ENCODE measurements at places on chromosomes 6 and 20.

GRCh38 chr6:170284866-170285469 lies 5.9 kb downstream of the DLL1 start:
- no peak for DNase-seq

- DNase-seq: no peak
These were observed 20.7 kb upstream of the KCNB1 start for GRCh38 chr20:49503176-49503575.

DNA sequence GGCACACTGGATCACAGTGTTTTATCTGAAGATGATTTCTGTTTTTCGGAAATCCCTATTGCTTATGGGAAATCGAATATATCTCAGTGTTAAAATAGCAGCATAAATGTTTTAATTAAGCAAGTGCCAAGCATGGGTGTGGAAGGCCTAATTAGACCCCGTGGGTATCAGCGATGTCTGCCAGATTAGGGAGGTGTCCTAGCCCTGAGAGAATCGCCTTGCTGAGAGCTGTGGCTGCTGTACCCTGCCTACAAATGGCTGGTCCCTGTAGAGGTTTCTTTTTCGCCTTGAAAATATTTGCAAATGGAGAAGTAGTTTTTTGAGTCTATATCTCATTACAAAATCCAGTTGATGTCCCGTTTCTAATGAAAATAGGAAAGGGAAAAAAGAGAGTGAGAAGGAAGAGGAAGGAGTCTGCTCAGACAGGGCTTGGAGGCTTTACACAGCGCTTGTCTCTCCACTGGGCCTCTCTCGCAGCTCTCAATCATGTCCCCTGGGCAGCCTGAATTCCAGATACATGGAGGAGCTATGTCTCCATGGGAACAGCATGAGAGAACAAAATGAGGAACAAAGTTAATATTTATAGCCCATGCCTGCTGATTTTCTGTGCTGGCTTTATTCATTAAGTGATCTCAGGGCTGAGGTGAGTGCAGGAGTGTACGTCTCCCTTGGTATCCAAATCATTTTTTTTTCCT lies 35.2 kb upstream of the BCLAF1 start:
- no peak for DNase-seq

GRCh38 chr6:4906293-4907276 lies 97.3 kb downstream of the RPP40 start:
- DNase-seq: no peak

GRCh38 chr20:36756496-36756895 lies 10.6 kb upstream of the NDRG3 start:
- no peak for DNase-seq
